Stimulated activated CD8-positive, alpha-beta memory T cell treated with anti-CD3 and anti-CD28 coated beads, Interleukin-4, amount 100 ng/mL, for 4 hours (primary cell): ENCODE measurements at places on chromosomes 11 and 22.

DNA sequence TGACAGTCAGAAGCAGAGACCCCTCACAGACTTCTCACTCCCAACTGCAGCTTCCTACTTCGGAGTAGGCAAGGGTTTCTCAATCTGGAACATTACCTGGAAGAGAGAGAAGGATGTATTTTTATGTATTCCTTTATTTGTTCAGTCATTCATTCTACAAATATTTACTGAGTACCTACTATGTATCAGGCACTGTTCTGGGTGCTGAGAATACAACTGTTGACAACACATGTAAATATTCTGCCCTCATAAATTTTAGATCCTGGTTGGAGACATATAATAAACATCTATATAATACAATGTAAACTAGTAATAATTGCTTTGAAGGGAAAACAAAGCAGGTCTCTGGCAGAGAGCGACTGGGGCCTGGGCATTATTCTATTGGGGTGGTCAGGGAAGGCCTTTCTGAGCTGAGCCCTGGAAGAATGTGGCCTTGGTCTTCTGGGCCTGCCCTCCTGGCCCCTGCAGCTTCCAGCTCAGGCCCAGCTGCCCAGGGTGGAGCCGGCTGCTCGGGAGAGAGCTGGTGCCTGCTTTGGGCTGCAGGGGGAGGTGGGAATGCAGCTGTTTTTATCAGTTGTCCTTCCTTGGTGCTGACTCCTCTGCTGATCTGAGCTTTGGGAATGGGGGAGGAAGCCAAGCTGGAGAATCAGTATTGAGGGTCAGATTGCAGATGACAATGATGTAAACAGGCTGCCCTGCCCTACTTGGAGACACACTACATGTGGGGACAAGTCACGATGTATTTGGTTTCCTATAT, 46.8 kb downstream of the PKNOX2 start:
- DNase-seq = no peak

DNA sequence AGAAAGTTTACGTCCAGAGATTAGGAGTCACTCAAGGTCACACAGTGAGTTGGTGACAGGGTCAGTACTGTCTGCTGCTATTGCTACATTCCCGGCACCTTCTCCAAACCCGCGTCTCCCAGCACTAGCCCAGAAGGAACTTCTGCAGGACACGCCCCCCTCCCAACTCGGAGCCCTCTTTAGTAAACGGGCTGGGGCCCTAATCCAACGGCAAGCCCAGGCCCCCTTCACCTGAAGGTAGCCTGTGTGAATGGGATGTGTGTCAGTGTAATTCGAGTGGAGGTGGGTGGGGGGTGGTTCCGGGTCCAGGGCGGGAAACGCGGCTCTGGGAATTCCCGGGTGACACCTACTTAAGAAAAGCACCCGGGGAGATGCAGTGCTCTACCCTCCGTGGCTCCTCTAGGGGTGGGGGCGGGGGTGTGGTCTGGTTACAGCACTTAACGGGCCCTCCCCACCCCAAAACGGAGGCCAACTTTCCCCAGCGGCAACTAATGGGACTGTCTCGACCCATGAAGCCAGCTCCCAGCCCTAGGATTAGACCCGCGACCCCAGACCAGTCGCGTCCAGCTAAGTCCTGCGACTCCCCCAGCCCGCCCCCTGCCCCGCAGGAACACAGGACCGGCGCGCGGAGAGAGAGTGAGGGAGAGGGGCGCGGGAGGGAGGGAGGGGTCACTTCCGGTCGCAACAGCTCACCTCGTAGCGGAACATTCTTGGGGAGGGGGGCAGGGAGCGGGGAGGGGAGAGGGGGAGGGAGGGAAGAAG, 468 bp downstream of the PATL1 start:
- DNase-seq = peak; percentile 57

GRCh38 chr11:68015467-68015866, 5.3 kb downstream of the ALDH3B1 start:
- DNase-seq = no peak

DNA sequence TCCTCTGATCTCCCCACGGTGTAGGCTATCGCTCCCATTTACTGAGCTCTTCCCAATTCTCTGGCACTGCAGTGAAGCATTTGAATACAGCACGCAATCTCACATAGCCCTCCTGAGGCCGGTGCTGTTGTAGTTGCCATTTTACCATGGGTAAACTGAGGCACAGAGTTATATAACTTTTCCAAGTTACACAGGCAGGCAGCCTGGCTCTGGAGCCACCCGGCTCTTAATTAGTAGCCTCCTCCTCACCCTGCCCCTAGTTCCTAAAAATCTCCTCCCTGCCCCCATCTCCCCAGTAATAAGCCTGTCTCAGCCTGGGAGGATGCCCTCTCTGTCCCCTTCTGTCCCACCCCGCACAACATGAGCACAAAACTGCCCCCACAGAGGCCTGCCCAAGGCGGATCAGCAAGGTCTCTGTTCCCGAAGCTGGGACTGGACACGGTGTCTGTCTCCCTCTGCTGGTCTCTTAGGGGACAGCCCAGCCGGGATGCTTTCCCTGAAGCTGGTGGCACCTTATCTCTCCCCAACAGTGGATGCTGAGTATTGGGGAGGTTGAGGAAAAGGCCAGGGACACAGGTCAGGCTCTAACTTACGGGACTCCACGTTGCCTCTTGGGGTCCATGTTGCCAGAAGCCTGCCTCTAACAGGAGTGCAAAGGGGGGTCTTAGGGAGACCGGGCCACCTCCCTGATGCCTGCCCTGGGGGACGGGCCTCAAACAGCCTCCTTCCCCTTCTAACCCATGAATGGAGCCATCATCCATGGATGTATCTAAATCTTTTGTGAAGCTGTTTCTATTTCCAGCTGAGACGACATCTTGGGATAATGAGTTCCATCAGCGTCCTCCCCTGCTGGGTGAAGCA, 9.1 kb upstream of the CLCF1 start:
- DNase-seq = peak; percentile 64

GRCh38 chr11:102617466-102618008, 7.6 kb downstream of the MMP20 start:
- DNase-seq = no peak

- no peak for DNase-seq
These were observed 16.0 kb downstream of the CLTCL1 start for GRCh38 chr22:19275513-19275912.

DNA sequence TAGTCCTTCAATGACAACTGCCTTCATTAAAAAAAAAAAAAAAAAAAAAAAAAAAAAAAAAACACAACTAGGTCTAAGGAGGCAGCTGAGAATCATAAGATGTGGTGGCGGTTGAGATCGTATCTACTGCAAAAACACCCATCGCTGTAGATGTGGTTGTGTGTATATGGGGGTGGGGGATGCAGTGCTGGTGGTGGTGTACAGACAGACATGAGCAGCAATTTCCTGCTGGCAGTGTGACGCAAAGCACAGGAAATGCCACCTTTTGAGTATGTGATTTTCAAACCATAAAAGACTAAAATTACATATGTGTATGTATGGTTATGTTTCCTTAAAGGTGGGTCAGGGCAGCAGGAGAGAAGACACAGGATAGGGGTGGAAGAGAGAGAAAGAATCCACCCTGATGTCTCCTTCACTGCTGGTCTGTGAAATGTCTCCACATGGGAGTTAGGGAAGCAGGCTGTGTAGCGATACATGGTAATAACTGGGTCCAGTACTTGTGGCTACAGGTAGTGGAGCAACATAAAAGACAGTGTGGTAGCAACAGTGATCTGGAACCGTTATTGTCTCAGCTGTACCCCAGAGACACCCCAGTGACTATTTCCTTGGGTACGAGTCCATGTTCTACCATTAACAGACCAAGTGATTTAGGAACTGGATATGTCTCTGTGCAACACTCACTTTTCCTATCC, 57.9 kb downstream of the SYTL2 start:
- DNase-seq = peak; percentile 73

- DNase-seq = no peak
These were observed 1.3 kb upstream of the UCP2 start for GRCh38 chr11:73983741-73984538.

GRCh38 chr11:28176351-28176750, 68.2 kb downstream of the METTL15 start:
- no peak for DNase-seq
